Activated T-cell treated with anti-CD3 and anti-CD28 coated beads, Interleukin-2, amount 50 U/mL, for 48 hours (primary cell): ENCODE measurements at places on chromosomes 16 and 17.

DNA sequence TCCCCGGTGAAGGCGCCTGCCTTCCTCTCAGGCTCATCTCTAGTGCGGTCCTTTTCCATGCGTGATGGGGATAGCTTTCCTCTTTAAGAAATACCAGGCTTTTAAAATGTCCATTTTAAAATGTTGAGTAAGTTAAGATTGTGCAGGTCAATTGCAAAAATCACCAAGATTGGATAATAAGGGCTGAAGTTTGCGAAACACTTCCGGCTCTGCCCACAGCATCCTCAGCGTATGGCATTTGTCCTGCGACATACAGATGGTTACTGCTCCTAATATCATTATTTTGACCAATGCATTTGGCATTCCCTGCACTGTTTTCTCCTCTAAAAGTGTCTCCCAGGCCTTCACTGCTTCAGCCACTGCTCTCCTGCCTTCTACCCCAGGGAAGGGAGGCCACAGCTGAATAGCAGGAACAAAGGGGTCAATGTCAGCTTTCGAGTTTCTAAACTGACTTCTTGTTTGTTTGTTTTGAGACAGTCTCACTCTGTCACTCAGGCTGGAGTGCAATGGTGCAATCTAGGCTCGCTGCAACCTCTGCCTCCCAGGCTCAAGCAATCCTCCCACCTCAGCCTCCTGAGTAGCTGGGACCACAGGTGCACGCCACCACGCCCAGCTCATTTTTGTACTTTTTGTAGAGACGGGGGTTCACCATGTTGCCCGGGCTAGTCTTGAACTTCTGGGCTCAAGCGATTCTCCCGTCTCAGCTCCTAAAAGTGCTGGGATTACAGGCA lies 91.9 kb downstream of the CRISPLD2 start:
- no peak for DNase-seq

GRCh38 chr17:77593081-77593480 lies 365.4 kb upstream of the TNRC6C start:
- no peak for DNase-seq

DNA sequence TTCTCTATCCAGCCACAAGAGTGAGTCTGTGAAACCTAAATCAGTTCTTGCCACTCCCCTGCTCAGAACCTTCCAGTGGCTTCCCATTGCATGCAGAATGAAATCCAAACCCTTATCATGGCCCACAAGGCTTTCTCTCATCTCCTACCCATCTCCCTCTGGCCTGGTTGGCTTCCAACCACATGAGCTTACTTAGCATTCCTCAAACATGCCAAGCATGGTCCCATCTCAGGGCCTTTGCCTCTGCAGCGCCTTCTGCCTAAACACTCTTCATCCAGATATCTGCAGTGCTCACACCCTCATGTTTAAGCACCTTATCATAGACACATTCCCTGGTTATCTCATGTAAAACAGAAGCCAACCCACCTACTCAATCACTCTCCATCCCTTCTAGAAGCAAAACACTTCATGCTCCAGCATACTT lies 15.5 kb downstream of the TK2 start:
- no peak for DNase-seq

- DNase-seq = no peak
These were observed 5.0 kb upstream of the BAHCC1 start for GRCh38 chr17:81390029-81390872.

DNA sequence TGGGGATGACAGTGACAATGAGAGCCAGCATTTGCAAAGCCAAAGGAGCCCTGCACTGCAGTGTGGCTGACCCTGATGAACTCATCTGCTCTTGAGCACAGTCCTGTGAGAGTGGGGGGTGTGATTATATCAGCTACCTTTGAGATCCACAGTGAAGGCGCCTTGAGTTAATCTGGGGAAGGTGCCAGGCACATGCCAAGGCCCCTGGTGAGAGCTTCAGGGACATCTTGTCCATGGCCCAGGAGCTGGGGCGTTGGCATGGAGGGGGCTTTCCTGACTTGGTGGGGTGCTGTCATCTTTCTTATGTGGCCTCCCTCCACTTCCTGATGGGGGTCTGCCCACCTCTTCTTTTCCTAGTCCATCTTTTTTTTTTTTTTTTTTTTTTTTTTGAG lies 86.5 kb downstream of the SNX29 start:
- no peak for DNase-seq

- DNase-seq = no peak
These were observed 568.3 kb upstream of the ZFHX3 start for GRCh38 chr16:73616166-73616753.

DNA sequence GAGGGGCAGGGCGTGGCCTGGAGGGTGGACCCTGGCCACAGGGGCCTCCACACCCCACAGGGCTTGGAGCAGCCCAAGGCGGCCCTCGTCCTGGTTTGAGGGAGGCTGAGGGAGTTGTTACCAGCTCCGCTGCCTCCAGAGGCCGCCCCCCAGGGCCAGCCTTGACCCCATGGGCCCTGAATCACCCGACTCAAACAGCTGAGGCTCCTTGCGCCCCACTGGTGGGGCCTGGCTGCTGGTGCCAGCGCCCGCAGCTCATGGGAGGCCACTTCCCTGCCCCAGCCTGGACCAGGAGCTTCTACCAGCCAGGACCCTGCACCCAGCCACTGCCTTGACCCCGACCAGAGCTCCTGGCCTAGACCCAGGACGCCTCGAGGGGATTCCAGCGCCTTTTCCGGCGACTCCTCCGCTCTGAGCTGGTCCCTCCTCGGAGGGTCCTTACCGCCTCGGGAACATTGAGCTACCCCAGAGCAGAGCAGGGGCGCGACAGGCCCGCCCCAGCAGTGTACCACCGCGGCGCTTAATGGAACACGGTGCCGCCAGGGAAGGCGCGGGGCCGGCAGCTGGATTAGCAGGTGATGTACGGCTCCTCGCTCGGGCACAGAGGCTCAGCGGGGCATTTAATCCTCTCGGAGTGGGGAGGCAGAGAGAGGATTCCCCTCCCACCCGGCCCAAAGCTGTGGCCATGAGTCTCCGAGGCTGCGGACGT lies 37.2 kb downstream of the GSE1 start:
- DNase-seq = no peak

- no peak for DNase-seq
These were observed 27.4 kb downstream of the NDEL1 start for GRCh38 chr17:8463099-8463498.

DNA sequence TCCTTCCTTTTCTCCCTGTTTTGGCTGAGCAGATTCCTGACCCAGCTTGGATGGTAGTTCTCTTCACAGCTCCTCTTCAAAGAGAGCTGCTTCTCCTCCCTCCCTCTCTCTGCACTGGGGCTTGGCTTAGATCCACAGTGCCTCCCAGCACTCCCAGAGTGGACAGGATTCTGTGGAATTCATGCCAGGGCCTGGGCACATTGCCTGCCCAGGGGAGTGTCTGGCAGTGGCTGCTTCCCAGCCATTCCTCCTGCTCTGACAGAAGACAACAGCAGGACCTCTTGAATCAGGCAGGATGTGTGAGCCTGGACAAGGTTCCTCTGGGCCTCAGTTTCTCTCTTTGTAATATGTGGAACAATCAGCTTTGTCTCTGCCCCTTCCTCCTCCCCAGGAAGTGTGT lies 4.5 kb upstream of the MMP28 start:
- DNase-seq = no peak

- DNase-seq = no peak
These were observed 2.1 kb downstream of the CSNK2A2 start for GRCh38 chr16:58195771-58196170.

DNA sequence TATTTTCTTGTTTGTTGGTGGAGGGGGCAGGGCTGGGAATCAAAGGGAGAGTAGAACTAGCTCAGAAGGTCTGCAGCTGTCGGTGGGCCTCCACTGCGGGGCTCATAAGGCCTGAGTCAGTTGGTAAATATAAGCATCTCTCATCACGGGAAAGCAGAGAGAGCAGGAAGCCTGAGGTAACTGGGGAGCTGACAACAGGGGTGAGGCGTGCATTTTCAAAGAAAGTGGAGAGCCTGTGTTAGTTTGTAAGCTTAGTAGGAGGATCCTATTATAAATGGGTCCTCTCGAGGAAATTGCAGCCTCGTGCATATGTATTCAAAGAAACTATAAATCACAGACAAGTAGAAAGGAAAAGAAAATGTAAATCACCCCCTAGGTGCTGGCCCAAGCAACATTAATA lies 221.0 kb upstream of the CDH13 start:
- no peak for DNase-seq

GRCh38 chr17:56891751-56892150 lies 22.1 kb downstream of the TRIM25 start:
- DNase-seq = peak; percentile 73
